ENCODE measurements at places on chromosomes 12 and 14.

DNA sequence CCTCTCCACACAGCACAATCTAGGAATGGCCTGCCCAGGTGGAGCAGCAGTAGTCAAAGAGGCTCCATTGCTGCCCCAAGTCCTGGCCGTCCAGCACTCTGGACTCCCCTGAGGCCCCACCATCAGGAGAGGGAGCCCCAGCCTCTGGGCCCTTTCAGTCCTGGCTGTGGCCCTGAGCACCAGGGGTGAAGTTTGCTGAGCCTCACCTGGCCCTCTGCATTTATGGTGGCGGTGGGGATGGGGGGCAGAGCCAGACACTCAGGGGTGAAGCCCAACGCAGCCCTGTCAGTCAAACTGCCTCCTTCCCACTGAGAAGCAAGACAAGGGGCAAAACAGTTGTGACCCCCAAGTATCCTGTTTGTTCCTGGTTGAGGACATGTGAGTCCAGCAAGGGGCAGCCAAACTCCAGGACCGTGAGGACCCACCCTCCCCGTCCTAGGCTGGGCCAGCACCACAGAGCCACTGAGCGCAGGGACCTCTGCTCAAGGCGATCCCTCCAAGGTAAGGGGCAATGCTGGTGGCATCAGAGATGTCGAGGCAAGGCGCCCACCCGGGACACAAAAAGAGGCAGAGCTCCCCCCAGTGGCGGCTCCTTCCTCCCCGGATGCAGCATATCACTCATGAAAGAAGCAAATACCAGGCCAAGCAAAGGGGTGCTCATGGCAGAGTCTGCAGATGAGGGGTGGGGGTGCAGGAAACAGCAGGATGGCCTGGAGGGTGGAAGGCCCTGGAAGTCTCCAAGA, 4.8 kb upstream of the AMN start:
- no peak for DNase-seq

- peak; percentile 38 for DNase-seq
Measured at GRCh38 chr12:123910761-123911193, 61.9 kb downstream of the CCDC92 start.

GRCh38 chr12:53624956-53625355, 1.2 kb downstream of the ATF7 start:
- DNase-seq = no peak

DNA sequence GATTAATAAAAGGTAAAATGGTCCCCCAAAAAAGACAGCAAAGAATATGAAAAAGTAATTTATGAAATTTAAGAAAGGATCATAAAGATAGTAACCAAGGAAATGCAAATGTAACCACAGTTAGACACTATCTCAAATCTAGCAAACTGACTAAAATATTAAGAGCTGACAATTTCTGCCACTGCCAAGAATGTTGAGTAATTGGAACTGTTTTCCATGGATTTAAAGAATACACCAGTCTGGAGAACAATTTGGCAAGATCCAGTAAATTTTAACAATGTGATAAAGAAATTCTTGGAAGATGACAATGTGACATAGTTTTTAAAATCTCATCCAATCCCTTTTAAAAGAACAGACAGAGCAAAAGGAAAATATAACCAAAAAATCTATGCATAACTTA, 798.0 kb upstream of the MGAT4C start:
- DNase-seq = no peak

DNA sequence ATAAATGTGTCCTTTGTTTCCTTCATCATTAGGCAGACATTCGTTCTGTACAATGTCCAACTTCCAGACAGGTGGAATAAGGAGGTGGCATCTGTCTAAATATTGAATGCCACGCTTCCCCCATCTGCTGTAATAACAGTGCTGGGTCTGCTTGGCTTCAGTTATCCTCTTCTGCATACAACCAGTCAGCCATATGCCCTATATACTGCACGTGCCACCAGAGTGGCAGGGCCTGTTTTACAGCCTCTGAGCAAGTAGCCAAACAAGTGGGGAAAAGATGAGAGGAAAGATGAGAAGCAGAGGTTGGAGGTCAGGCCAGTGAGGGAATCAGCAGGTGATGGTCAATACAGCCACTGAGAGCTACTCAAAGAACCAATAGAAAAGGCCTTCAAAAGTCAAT, 55.4 kb downstream of the OTX2 start:
- no peak for DNase-seq

GRCh38 chr12:119742700-119743099, 74.8 kb downstream of the PRKAB1 start:
- DNase-seq = no peak

- no peak for DNase-seq
Measured at GRCh38 chr14:55762595-55763232, 182.7 kb downstream of the KTN1 start.

GRCh38 chr12:78880078-78880477, 15.5 kb downstream of the SYT1 start:
- DNase-seq = no peak
